Subcutaneous adipose tissue (tissue), 4 donors: ENCODE measurements at places on chromosomes 4 and X. TPM values are rescaled to one million over a fixed set of nuclear protein-coding genes. Genes with fewer than 3 reads are reported as not detected.

Gene HS6ST2
- total RNA-seq: 0.34 TPM

Gene FOXO4
- 19.4 TPM for total RNA-seq

Gene WDFY3
- 136 TPM for total RNA-seq

Gene BEX1
- total RNA-seq: not detected

Gene PFKFB1
- 16.3 TPM for total RNA-seq

Gene YIPF7
- not detected for total RNA-seq

Gene FAM236D
- not detected for total RNA-seq

Gene PASD1
- total RNA-seq: not detected

Gene DYNLT3
- total RNA-seq: 35.0 TPM

Gene SHROOM3
- 0.33 TPM for total RNA-seq

Gene CT45A3
- not detected for total RNA-seq

Gene CLTRN
- not detected for total RNA-seq

Gene GLUD2
- total RNA-seq: 7.0 TPM

Gene TEX13C
- not detected for total RNA-seq

Gene HOPX
- total RNA-seq: 0.98 TPM

Gene FAM184B
- not detected for total RNA-seq

Gene OTOP1
- total RNA-seq: not detected

Gene DGKK
- total RNA-seq: not detected

Gene ASB11
- total RNA-seq: not detected

Gene LRIT3
- total RNA-seq: 0.17 TPM

Gene ANOS1
- 11.9 TPM for total RNA-seq

Gene LPAR4
- 0.82 TPM for total RNA-seq

Gene XAGE1A
- not detected for total RNA-seq

Gene COL4A6
- 1.0 TPM for total RNA-seq

Gene ADGRG4
- total RNA-seq: 0.33 TPM

Gene NPNT
- total RNA-seq: 4.7 TPM

Gene BST1
- total RNA-seq: 14.5 TPM

Gene EGF
- not detected for total RNA-seq

Gene MAGEA1
- total RNA-seq: not detected

Gene TENM3
- 40.8 TPM for total RNA-seq
